ENCODE measurements at places on chromosomes 2 and 18.

GRCh38 chr2:73291461-73292315 lies 1.7 kb downstream of the EGR4 start:
- no peak for DNase-seq

DNA sequence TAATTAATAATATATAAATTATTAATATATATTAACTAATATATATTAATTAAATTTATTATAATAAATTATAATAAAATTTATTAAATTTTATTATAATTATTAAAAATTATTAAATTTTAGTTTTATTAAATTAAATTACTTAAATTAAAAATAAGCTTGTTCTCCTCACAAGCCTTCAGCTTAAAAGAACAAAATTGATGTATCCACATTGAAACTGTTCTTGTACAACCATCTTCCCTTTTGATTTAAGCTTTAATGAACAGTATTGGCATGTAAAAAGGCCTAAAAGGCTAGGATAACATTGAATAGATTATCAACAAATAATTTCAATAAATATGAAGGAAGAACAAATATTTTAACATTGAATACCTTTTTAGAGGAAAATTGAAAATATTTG lies 62.4 kb upstream of the XIRP2 start:
- DNase-seq, result no peak

GRCh38 chr2:34332813-34333212 lies 733.7 kb upstream of the FAM98A start:
- DNase-seq, result no peak

GRCh38 chr18:11108947-11109346 lies 40.4 kb downstream of the PIEZO2 start:
- no peak for DNase-seq

GRCh38 chr2:85797921-85798320 lies 44.1 kb downstream of the ATOH8 start:
- peak; percentile 29 for DNase-seq

DNA sequence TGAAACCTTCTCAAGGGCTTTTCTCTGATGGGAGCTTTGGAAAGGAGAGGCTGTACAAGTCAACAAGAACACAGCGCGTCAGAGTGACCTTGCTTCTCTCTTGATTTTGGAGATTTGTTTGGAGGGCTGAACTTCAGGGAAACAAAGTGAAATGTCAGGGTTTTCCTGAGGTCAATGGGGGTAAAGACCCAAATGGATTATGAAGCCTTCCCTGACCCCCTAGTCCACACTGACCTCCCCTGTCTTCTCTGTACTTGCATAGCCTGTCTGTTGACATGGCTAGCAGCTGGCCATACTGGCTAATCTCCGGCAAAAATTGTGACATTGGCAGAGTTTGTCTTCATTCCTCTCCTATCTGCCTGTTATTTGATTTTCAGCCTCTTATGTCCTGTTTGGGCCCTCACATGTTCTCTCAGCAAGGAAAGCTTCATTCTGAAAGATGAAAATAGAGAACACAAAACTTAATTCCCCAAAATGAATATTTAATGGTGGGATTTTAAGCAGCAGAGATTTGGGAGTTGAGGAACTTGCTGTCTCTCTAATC lies 149.3 kb upstream of the HAAO start:
- no peak for DNase-seq

DNA sequence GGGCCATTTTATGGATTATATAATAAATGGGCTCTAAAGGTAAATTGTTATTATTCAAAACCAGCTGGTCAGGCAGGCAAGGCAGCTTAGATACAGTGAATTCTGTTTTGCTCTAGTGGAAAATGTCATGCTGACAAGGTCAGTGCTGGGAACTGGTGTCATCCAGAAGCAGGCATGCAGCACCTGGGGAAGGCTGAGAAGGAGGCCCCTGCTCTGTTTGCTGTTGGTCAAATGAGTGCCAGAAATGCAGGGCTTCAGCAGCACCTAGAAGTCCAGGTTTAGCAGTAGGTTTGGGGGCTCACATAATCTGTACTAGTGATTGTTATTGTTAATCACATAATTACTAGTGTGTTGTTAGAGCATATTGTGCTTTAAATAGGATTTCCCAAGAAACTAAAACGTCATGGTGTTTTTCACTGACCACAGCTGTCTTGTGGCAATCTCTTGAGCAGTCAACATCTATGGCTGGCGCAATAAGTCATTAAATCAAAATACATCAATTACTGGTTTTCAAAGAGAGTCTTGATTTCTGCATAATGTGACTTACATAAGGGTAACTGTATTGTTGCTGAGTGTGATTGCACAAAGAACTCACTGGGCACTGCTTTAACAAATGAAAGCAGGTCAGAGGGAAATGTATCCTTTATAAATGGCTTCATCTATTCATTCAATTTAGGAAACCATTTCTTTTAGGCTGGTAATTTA lies 99.1 kb downstream of the MYO3B start:
- no peak for DNase-seq

GRCh38 chr2:173647681-173648311 lies 293.1 kb downstream of the CDCA7 start:
- DNase-seq, result no peak

- DNase-seq, result no peak
These were observed 77.5 kb downstream of the GFPT1 start for GRCh38 chr2:69309351-69310110.

DNA sequence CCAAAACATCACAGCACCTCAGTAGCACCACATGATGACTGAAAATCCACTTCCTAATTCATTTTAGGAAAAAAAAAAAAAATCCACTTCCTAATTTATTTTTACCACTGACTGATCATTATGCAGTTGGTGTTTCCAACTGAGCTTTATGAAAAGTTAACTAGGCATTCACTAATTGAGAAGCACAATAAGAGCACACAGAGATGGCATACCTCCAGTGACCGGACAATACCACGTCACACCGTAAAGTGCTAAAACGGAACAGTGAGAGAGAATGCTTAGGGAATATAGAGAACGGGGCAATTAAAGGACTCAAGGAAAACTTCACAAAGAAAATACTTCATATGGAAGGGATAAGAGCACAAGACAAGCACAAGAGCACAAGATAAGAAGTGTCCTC lies 212.5 kb downstream of the NBAS start:
- DNase-seq, result no peak

GRCh38 chr2:190528521-190529001 lies 6.0 kb downstream of the NEMP2 start:
- no peak for DNase-seq

DNA sequence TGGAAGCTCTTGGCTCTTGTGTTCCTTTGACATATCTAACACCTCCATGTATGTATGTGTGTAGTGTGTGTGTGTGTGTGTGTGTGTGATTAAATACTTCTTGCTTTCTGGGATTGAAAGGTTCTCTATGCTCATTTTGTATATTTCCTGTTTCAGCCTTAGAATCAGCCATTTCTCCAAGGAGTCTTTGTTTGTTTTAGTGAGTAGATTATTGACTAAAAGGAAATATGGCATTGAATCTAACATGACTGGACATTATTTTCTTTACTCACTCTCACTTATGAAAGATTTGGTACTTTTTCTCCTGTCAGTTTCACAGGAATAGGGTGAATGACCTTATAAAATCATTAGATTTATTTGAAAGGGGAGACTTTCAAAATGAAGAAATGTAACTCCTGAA lies 413.8 kb upstream of the SLC14A2 start:
- no peak for DNase-seq

- DNase-seq, result no peak
These were observed 267.6 kb upstream of the LYPD1 start for GRCh38 chr2:132937629-132938028.

DNA sequence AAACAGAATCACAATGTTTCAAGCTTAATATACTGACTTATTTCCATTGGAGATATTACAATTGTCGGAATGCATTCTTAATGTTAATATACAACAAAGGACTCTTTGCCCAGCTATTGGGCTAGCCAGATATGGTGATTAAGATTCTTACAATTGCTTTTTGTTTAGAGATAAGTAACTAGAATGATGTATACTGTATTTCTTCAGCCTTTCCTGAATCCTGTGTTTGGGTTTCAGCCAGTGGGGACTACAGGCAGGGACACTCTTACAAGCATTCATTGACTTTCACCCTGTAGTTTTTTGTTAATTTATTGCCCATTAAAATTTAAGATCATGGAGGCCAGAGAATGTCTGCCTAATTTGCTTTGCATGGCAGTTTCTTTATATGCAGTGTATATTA lies 254.1 kb upstream of the TMEFF2 start:
- DNase-seq, result no peak

DNA sequence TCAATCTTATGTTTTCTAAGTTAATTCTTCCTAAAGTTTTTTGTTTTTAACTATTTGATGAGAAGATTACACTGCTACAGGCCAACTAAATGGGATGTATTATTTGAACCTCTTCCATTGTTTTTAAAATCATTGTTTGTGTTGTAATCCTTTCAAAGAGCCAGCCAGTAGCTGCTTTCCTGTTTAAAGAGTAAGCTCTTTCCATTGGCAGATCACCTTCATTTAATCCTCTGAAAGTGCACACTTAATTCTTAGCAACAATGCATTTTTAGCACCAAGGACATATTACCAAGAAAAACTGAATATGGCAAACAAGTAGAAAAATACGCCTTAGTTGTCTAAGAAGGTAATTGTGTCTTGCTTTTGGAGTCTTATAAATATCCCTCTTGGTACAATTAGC lies 54.0 kb downstream of the MEIS1 start:
- DNase-seq, result no peak

GRCh38 chr2:235567842-235568241 lies 74.0 kb downstream of the AGAP1 start:
- DNase-seq, result no peak

- no peak for DNase-seq
These were observed 922.7 kb upstream of the CHAC2 start for GRCh38 chr2:52844701-52845423.

- no peak for DNase-seq
These were observed 10.7 kb downstream of the ARID5A start for GRCh38 chr2:96547203-96547641.

DNA sequence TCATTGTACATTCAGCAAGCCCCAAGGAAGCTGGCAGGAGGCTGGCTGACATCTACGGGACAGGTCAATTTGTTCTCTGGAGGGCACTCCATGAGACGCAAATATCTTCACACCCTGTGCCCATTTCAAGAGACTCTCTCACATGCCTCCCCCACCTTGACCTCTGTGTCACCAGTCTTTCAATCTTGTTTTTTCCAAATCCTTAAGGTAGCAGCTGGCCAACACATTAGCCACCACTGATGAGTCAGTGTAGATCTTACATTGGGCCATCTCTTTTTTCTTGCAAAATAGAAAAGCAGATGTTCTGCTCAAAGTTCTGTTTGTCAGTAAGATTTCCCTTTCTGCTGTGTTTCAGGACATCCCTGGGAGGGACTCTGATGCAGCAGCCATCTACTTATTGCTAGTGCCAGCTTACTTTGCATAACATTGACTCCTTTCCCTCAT lies 1.7 kb upstream of the DPP4 start:
- no peak for DNase-seq

GRCh38 chr2:26555246-26556133 lies 77.6 kb upstream of the OTOF start:
- DNase-seq, result no peak

DNA sequence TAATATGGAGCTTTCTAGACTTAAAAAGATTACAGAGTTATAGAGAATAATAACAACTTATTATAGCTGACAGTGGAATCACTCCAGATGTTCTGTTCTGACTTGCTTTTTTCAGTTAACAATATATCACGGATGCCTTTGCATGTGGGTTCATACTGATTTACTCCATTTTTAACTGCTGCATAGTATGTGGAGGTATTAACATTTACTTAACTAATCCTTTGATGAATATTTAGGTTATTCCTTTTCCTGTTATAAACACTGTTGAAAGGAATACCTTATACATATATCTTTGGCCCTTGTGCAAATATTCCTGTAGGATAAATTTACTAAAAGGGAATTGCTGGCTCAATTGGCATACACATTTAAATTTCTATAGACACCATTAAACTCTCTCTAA lies 33.1 kb upstream of the ZFP36L2 start:
- DNase-seq, result no peak

- no peak for DNase-seq
These were observed 94.2 kb downstream of the KCTD1 start for GRCh38 chr18:26454192-26454591.

DNA sequence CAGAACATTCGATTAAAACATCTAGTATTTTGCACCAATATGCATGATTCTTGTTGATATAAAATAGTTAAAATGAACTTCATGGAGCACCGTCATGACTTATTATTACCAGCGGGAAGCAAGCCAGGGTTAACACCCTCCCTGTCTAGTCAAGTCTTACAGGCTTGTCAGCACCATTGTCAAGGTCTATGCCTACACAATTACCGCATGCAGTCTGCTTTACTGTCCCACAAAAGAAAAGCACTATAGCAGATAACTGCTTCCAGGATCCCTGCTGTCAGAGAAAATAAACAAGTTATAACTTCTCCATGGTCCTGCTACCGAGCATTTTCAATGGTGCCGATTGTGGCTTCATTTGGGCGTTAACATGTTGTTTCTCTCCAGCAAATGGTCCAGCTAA lies 968.0 kb upstream of the FAM98A start:
- DNase-seq, result no peak

GRCh38 chr2:146950911-146951310 lies 893.9 kb upstream of the ACVR2A start:
- no peak for DNase-seq

DNA sequence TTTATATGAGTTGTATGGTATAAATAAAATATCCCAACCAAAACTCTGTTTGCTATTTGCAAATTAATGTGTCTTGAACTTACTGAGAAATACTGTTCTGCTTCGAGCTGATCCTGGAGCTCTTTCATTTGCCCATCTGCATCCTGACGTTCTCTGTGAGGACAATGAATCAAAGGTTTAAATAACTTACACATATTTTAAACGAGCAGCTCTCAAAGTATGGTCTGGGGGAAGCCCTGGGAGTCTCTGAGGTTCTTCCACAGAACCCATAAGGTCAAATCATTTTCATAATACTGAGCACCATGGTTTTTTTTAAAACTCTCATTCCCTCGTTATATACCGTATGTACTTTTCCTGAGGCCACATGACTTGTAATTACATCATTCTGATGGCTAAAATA lies 46.7 kb downstream of the SLC66A3 start:
- no peak for DNase-seq

DNA sequence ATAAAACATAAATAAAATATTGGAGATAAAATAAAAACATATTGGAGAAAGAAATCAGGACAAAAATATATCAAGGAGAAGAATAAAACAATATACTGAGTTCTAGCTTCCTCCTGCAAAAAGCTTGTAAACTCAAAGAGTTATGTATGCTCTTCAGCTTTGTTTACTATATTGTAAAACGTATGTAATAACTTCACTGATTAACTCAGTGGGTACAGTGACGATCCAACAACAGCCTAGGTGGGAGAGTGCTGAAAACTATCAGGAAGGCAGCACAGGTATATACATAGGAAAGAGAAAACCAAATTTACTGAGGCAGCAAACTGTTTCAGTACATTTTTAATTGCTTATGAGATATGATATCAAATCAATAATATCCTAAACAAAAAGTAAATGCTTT lies 8.3 kb downstream of the DSC2 start:
- DNase-seq, result no peak

All from HS-27A (cell line).